ENCODE measurements at places on chromosomes 1 and 21.

DNA sequence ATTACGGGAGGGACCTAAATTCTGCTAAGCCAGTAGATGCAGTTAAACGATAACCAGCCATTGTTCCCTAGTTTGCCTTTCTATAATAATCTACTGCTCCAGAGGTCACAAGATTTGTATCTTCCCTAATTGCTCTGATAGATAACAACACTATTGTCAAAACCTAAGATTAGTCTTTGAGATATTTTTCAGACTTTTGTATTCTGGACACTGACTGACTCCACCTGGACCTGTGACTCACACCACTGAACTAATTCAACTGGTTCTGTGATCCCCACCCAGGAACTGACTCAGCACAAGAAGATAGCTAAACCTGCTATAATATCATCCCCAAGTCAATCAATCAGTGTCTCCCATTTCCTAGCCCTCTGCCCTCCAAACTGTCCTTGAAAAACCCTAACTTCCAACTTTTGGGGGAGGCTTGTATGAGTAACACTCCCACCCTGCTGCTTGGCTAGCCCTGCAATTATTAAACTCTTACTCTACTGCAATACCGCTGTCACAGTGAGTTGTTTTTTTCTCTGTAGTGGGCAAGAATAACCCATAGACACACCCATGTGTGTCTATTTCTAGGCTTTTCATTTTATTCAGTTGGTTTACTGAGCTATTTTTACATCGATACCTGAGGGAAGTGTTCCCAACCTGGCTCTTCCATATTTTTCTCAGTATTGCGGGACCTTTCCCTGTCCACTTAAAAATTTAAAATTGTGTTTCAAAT, 11.2 kb downstream of the KIFAP3 start:
- DNase-seq, result no peak

DNA sequence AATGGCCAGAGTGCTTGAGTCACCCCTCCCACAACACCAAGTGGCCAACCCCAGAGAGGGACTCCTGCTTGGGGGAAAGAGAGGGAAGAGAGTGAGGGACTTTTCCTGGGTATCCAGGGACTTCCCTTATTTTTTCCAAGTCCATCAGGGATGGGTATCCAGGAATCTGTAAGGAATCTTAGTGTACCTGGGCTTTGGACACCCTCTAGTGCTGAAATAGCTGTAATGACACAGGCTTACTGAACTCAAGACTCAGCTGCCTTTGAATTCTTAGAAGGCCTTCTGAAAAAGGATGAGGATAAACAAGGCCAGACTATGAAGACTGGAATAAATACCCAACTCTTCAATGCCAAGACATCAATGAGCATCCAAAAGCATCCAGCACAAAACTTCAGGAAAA, 12.0 kb downstream of the TSHB start:
- no peak for DNase-seq

DNA sequence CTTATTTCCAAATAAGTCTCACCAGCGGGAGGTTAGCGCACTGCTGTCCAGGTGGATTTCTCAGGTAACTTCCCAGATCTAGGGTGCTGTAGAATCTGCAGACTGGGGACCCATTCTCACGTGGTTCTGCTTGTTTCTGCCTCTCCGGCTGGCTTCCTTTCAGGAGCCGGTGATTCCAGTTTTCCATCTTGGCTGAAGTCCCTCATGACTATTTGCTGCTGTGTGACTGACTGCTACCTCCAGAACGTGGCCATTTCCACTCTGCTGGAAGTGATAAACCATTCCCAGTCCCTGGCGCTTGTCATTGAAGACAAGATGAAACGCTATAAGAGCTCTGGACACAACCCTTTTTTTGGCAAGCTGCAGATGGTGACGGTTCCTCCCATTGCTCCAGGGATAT, 76.0 kb downstream of the DOP1B start:
- DNase-seq, result no peak

- no peak for DNase-seq
These were observed 390.6 kb downstream of the PTPRC start for GRCh38 chr1:199029401-199029800.

- no peak for DNase-seq
These were observed 11.9 kb downstream of the PTP4A2 start for GRCh38 chr1:31926252-31926651.

GRCh38 chr1:233172201-233172600, 123.3 kb downstream of the PCNX2 start:
- DNase-seq, result no peak

- no peak for DNase-seq
These were observed 27.1 kb downstream of the MTF2 start for GRCh38 chr1:93106226-93106625.

GRCh38 chr1:205961405-205961804, 18.1 kb upstream of the SLC26A9 start:
- DNase-seq, result no peak

GRCh38 chr1:221200464-221200863, 321.2 kb downstream of the HLX start:
- DNase-seq, result no peak

DNA sequence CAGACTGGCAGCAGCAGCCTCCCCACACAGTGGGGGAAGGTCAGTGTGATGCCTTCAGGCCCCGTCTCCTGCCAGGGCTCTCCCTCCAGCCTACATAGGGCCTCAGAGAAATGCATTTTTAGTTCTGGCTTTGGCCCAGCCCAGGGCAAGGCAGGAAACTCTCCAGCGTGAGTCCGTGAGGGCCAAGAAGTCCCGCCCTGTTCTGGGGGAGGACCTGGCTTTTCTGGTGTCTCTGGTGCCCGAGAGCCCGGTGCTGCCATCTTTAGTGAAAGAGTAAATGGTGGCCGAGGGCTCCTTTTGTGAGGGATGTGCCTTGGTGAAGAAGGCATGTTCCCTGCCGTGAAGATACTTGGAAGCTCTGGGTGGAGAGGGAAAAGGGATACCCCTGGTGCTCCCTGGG, 14.8 kb upstream of the DIP2A start:
- no peak for DNase-seq

- DNase-seq, result no peak
These were observed 24.8 kb downstream of the PGM1 start for GRCh38 chr1:63618011-63618410.

DNA sequence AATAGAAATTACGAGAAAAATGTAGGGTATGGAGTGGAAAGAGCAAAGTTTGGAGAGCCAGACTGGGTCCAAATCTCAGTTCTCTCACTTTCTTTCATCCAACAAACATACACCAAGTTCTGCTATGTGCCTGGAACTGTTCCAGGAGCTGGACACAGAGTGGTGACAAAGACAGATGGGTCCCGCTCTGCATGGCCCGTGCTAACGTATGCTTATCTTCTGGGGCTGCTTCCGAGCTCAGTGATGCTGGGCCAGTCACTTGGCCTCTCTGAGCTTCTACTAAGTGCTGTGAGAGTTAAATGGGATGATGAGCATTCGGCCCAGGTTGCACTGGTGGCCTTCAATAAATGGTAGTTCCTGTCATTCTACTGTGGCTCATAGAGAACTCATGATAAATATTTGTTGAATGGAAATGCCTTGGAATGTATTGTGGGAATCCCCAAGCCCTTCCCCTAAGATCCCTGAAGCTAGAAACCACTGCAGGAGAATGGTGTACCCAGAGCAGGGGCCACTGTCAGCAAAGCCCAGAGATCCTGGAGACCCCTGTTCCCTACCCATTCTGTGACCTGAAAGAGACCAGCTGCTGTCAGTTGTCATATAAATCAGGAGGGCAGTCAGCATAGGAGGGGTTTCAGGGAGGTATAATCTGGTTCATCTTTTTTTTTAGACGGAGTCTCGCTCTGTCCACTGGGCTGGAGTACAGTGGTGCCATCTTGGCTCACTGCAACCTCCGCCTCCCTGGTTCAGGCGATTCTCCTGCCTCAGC, 3.8 kb downstream of the LEMD1 start:
- DNase-seq, result no peak

GRCh38 chr1:221812088-221812752, 70.3 kb upstream of the DUSP10 start:
- DNase-seq, result no peak

- DNase-seq, result no peak
These were observed 39.0 kb upstream of the ARHGEF16 start for GRCh38 chr1:3415260-3416090.

- DNase-seq, result no peak
These were observed 16.3 kb upstream of the H3-3A start for GRCh38 chr1:226046240-226046639.
